Stimulated activated CD4-positive, alpha-beta T cell treated with anti-CD3 and anti-CD28 coated beads, Interleukin-4, amount 100 ng/mL, for 4 hours (primary cell): ENCODE measurements at places on chromosomes 1 and 21.
A peak's percentile ranks its signal among the peaks of the same experiment; 100 is the strongest.

GRCh38 chr1:19809044-19809750 is 5.9 kb downstream of the RNF186 start:
- DNase-seq = no peak

DNA sequence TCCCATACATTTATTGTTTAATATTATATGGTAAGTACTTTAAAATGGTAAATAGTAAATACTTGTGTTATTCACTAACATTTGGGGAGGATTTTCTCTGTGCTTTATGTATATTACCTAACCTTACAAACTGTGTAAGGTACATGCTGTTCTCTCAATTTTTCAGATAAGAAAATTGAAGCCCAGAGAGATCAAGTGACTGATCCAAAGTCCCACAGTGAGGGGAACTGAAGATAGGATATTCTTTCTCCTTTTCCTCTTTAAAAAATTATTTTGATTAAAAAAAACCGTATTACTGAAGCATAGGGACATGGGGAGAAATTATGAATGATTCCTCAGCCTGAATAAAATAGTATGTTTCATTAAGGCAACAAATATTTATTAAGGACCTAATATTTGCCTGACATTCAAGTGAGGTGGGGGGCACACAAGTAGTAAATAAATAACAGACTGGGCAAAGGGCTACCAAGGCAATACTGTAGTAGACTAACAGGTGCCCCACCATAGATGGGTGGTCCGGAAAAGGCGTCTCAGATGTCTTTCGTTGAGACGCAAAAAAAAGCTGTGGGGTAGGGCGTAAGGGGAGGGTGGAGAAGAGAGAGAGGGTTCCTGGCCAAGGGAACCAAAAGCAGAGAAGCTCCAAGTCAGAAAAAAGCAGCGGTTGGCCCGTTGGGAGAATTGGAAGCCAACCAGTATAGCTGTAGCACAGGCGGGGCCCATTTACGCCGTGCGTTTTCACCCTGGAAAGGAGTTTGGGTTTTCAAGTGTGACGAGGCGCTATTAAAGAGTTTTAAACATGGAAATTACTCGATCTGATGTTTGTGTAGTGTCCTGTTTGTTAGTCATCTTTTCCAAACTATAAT is 944 bp upstream of the AGO3 start:
- DNase-seq = peak; percentile 11

DNA sequence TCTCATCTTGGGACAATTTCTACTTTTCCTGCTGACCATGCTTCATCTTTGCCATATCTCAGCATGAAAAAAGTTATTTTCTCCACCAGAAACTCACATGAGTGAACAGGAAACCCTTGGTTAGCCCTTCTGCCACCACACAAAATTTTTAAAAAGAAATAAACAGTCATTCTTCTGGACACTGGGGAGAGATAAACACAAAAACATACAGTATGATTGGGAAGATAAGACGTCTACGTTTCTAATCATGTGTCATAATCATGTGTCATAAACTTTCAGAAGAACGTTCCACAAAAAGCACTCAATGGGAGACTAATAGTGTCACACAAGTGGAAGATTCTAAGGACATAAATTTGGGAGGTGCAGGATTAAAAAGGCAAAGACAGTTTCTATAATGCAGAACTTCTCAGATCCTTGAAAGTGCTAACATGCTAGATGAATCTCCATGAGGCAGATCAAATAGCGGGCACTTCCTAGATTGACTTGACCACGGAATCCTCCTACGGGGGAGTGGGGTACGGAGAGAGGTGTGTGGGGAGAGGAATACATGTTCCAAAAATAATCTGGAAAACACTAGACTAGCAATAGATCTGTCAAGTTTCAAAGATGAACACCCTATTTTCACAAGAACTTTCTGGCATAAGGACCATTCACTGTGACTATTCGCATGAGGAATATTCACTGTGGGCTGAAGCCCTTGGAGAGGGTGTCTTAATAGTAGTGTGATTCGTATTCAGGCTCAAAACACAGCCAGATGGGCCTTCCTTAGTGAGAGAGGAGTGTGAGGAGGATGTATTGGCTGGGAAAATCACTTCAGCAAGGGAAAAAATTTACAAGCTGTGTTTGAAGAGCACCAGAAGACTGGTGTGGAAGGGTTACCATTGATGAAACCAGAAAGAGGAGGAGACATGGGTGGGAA is 206.7 kb downstream of the SETD4 start:
- no peak for DNase-seq

DNA sequence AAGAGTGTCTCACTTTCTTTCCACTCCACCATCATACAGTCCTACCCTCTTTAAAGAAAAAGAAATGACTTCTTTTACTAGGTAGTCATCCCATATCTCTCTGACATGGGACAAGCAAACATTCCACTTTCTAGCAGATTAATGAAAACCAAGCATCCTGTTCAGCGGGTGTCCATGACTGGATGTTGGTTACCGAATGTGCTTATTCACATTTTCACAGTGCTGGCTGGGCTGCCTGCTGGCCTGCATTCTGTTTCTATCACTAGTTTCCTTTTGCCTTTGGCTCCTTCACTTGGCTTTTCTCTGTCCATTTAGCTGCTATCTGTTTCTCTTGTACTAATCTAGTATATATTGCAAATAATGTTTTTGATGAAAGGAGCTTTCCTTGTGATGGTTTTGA is 598.4 kb downstream of the RWDD3 start:
- DNase-seq = no peak
